ENCODE measurements at places on chromosomes 16 and 17.

DNA sequence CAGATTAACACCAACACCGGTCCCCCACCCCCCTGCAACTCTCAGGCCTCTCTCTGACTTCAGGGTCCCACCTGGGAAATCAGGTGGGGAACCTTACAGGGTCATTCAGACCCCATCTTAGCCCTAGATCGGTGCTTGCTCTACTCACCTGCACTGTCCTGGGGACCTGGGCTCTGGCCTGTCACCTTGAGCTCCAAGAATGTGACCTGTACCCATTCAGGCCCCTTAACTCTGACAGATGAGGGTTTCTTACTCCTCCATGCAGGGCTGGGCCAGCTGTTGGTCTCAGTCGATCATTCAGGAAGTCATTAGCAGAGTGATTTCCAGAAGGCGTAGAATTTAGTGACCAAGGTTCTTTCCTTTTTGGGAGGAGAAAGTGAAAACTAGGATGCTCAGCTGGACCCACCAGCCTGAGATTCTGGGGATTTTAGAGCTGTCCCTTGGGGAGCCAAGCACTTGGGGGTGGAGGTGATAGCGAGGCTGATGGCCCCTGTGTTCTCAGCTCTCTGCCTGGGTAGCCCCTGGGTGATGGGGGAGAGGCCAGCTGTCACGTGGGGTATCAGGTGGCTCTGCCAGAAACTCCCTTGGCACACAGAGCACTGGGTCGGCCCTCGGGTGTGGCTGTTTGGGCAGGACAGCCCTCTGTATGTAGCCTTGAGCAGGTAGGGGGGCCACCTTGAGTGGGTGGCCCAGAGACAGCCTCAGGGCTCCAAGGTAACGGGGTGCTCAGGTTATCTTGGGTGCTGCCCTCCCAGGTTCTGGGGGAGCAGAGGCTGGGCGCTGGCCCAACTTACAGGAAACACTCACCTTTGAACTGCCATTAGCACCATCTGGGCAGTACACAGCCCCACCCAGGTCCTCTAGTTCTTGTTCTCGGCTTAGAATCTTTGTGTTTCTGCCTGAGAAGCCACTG is 724 bp downstream of the MVP start:
- no peak for DNase-seq

DNA sequence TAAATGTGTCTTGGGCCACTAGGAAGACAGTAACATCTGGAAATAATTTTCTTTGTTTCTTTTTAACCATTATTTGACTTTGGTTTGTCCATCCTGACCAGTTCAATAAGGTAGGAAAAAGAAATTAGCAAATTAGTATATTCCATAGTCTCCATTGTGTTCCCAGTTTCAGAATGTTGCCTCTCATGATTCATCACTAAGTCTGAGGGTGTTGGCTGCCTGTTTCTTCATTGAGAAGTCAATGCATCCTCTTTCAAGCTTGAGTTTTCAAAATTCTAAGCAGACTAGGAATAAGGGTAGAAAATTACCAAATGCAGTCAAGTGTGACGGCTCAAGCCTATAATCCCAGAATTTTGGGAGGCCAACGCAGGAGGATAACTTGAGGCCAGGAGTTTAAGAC is 41.9 kb downstream of the ZFHX3 start:
- DNase-seq = no peak

- no peak for DNase-seq
Measured at GRCh38 chr16:84959045-84959576, 52.2 kb downstream of the ZDHHC7 start.

- DNase-seq = no peak
Measured at GRCh38 chr17:61822326-61823285, 40.7 kb downstream of the BRIP1 start.

GRCh38 chr17:79777894-79778503 is at the start of gene CBX2:
Gene CBX2, plus strand, starts transcription at chr17:79778148. Its CDS starts 88 bp downstream, at chr17:79778236.
- DNase-seq = no peak

DNA sequence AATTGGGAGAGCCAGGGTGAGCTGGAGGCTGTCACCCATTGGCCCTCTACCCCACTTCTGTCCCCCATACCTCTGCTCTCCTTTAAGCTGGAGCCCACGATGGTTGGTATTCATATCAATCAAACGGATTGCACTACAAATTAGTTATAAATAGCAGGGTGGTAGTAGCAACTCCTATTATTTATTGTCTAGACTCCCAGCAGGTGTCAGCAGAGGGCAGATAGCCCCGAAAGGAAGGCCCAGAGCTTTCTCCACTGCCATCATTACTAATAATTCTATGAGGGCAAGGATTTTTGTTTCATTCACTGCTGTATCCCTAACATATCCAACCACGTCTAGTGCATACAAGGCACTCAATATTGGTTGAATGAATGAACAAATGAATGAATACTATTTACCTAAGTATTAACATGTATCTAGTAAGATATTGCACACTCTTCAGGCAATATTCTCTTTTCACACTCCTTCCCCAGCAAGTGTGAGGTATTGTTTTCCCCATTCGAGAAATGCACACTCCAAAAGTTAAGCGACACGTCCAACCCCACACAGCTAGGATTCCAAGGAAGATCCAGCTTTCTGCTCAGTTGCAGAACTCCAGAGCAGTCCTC is 6.3 kb downstream of the C17orf50 start:
- DNase-seq = no peak

DNA sequence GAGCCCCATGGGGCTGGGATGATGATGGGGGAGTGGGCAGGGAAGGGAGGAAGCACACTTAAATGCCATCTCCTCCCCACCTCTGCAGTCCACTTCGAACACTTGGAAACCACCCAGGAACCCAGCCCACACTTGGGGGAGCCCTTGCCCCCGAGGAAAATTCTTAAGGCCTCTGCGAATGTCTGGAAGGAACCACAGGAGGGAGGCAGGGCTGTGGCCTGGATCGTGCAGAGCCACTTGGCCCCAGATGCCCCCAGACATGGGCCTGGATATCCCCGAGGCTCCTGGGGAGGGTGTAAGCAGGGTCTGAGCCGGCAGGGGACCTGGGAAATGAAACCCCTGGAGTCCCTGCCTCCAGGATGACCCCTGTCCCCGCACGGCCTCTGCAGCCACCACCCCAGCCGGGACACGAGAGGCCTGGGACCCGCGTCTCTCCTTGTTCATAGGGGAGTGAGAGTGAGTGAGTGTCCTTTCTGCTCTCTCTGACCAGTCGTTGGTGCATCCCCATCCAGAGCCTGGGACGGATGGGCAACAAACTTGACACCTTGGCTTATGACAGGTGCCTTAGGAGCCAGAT is 11.8 kb upstream of the MTSS2 start:
- no peak for DNase-seq

DNA sequence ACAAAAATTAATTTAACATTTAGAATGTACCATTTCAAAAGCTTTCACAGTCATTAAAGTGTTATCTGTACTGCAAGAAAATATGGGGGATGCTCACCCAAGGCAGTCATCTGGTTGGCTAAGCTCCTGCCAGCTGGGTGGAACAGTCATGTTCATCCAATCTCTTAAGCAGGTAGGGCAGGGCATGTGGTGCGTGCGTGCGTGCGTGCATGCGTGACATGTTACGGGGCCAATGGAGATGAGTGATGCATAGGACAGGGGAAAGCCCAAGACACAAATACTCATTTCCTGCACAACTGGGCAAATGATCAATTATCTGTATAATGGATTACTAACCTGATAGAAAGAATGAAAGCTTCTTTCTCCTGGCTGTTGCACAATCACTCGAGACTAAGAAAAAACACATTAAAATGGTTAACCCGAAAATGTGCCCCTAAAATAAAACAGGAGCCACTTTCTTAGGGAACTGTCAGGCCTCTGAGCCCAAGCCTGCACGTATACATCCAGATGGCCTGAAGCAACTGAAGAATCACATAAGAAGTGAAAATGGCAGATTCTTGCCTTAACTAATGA is 104.4 kb downstream of the MYO1D start:
- DNase-seq = no peak

DNA sequence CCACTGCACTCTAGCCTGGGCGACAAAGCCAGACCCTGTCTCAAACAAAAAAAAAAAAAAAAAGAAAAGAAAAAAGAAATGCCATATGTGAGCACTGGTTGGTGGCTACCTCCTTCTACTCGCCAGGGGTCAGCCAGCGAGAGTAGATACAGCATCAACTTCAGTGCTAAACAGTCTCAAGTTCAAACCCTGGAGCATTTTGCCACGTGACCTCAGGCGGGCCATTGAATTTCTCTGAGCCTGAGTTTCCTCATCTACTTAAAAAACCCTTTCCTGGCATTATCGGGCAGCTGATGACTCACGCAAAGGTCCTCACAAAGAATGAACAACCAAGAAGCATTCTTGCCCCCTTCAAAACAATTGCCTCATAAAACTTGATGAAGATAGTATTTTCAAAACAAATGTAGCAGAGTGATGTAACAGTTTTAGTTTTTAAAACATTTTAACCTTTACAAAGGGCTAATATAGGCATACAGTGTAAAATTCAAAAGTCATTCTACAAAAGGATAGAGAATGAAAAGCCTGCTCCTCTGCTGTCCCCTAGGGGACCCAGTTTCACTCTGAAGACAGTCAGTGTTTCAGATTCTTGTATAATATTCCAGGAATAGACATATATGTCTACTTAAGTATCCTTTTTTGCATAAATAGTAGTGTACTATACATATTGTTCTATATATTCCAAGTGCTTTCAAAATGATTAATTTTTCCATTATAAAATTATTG is 28.4 kb downstream of the DNAH2 start:
- no peak for DNase-seq

GRCh38 chr16:22008215-22009059 is 526 bp downstream of the MOSMO start:
- DNase-seq = no peak

- no peak for DNase-seq
Measured at GRCh38 chr16:87374313-87374712, 9.3 kb downstream of the FBXO31 start.

- DNase-seq = no peak
Measured at GRCh38 chr16:31710880-31711279, 162.7 kb upstream of the ZNF267 start.

DNA sequence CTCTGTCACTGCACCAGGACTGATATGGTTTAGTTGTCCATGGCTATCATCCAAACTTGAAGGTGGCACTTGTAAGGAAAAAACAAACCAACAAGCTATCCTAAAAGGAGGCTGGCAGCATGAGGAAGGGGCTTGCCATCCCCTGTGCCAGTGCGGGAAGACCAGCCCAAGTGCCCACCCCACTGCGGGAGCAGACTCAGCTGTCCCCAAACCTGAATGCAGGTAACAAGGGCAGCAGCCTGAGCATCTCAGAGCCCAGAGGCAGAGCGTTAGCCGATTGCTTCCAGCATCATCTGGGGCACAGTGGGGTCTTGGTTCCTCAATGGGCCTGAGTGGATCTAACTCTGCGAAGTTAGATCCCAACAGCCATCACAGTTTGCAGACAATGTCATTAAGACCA is 29.2 kb upstream of the C16orf78 start:
- no peak for DNase-seq

DNA sequence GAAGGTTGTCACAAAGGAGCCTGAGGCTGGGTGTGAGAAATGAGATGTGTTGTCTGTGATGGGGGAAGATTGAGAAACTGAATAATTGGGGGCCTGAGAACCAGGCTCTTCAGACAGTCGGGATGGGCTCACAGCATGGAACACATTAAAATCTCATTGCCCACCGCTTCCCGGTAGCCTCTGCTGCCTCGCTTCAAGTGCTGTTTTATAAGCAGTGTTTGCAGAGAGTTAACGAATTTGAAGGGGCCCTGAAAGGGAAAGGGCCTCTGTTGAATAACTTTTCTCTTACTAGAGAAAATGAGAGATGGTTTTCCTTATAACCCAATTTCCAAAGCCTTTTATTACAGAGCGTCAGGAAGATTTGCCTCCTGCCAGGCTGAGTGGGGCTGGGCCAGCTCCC is 258.8 kb upstream of the ASIC2 start:
- DNase-seq = no peak

- no peak for DNase-seq
Measured at GRCh38 chr16:69465881-69466280, 41.5 kb downstream of the CYB5B start.

- DNase-seq = no peak
Measured at GRCh38 chr16:47059991-47060390, 83.8 kb downstream of the NETO2 start.

- DNase-seq = no peak
Measured at GRCh38 chr16:78199325-78200022, 100.0 kb downstream of the WWOX start.

Data from cerebellar nuclear complex (tissue), 1 donor.